ENCODE measurements at places on chromosomes 6 and 20. TPM values are rescaled to one million over a fixed set of nuclear protein-coding genes. Genes with fewer than 3 reads are reported as not detected.

The ECT2L gene
- total RNA-seq, result under 0.01 TPM

The BPIFB2 gene
- total RNA-seq, result not detected

The HSPA12B gene
- total RNA-seq, result 0.31 TPM

The EEF1A2 gene
- total RNA-seq, result 0.06 TPM

The RWDD1 gene
- total RNA-seq, result 31.5 TPM

The SF3B5 gene
- 122 TPM for total RNA-seq

The RIMS1 gene
- total RNA-seq, result 2.2 TPM

The ELOVL4 gene
- 2.8 TPM for total RNA-seq

The RRAGD gene
- total RNA-seq, result 3.2 TPM

The TREML2 gene
- not detected for total RNA-seq

The RSPH9 gene
- total RNA-seq, result 0.40 TPM

The SCUBE3 gene
- 9.2 TPM for total RNA-seq

The SLC26A8 gene
- total RNA-seq, result 0.26 TPM

The SIRPD gene
- not detected for total RNA-seq

The TUBB2B gene
- total RNA-seq, result 1.4 TPM

The SLC2A10 gene
- total RNA-seq, result 40.8 TPM

The DACT2 gene
- total RNA-seq, result not detected

The PTCHD4 gene
- total RNA-seq, result 1.2 TPM

The HLA-DOA gene
- not detected for total RNA-seq

The CTAGE9 gene
- not detected for total RNA-seq

The RNF182 gene
- 0.40 TPM for total RNA-seq

The SLC17A1 gene
- not detected for total RNA-seq

The FLRT3 gene
- 0.06 TPM for total RNA-seq

The COL21A1 gene
- 28.5 TPM for total RNA-seq

The FKBP1C gene
- 0.79 TPM for total RNA-seq

The GABRR1 gene
- total RNA-seq, result not detected

The KIZ gene
- total RNA-seq, result 12.0 TPM

The VSX1 gene
- total RNA-seq, result not detected

The FAM217A gene
- total RNA-seq, result not detected

The BTN1A1 gene
- under 0.01 TPM for total RNA-seq

The TFAP2D gene
- total RNA-seq, result 0.26 TPM

The CRISP3 gene
- total RNA-seq, result not detected

The NQO2 gene
- total RNA-seq, result 66.7 TPM

All from aortic smooth muscle cell (primary cell).